ENCODE measurements at places on chromosomes 5 and 9.

GRCh38 chr9:70112981-70113380 lies 69.3 kb downstream of the MAMDC2 start:
- DNase-seq: no peak

GRCh38 chr9:138104251-138105122 lies 226.9 kb downstream of the CACNA1B start:
- DNase-seq: no peak

GRCh38 chr9:14412775-14413174 lies 98.8 kb upstream of the NFIB start:
- no peak for DNase-seq

GRCh38 chr9:108441251-108441650 lies 414.5 kb downstream of the ACTL7B start:
- DNase-seq: no peak

GRCh38 chr5:66643387-66643786 lies 47.2 kb downstream of the MAST4 start:
- DNase-seq: no peak
